ENCODE measurements at places on chromosomes 2 and 18.

- no peak for DNase-seq
These were observed 216.9 kb upstream of the TNP1 start for GRCh38 chr2:217076657-217077232.

DNA sequence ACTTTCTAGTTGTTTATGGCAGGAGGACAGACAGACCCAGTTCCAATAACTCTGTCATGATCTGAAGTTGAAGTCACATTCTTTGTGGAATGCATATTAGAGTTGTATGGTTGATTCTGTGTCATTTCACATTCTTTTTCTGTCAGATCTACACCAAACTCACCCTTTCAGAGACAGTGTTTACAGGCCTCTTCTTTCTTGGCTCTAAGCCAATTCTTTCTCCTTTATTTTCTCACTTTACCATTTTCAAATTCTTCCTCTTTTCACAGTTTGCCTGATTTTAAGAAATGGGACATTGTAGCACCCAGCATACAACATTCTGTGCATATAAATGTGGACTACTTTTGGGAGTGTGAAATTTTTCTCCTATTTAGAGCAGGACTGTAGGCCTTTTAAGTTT, 103.7 kb downstream of the CCDC85A start:
- DNase-seq, result no peak

GRCh38 chr2:96259497-96259921, 6.3 kb downstream of the TMEM127 start:
- peak; percentile 25 for DNase-seq

DNA sequence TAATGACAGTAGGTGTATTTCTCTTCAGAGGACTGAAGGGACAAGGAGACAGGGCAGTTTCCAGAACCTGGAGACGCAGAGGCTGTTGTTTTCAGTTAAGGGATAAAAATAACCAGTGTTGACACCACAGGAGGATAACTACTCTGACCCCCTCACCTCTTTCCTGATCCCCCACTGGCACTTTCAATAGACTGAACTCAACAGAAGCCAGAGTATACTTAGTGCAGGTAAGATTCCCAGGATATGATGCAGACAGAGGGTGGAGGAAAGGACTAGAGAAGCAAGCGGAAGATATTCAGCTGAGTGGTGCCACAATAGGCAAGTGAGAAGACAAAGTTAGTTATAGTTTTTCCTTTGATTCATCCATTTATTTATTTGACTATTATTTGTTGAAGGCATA, 19.8 kb downstream of the DHRS9 start:
- no peak for DNase-seq

DNA sequence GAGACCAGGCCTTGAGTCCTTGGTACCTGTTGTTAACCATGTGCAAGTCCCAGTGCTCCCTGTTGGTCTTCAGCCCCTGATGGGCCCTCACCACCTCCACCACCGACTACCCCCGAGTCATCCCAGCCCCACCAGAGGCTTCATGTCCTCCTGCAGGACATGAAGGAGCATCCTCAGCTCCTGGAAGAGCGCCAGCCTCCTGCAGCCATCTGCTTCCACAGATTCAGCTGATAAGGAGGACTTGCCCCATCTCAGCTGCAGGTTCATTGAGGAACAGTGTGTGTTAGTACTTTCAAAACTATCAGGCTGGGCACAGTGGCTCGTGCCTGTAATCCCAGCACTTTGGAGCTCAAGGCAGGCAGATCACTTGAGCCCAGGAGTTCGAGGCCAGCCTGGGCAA, 151.9 kb downstream of the ATP9B start:
- no peak for DNase-seq

- DNase-seq, result no peak
These were observed 25.4 kb upstream of the SPOPL start for GRCh38 chr2:138476186-138476585.

- no peak for DNase-seq
These were observed 22.1 kb upstream of the SERTAD2 start for GRCh38 chr2:64675860-64676259.

GRCh38 chr2:171235262-171235881, 74.7 kb upstream of the TLK1 start:
- no peak for DNase-seq

DNA sequence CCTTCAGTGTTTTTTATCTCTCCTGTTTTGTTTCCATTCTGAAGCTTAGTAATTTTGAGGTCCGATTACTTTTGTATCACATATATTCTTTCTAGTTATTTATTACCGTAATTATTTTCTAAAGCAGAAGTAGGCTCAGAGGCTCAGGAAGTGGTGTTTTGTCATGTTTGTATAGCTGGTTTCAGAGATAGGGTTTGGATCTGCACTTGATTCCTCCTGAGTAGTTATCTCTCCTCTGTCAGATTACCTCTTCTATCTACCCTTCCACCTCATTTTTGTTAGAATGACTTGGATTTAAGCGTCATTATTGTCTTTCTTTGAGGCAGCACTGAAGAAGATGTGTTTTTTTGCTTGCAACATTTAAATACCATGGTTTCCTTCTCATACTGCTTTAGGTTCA, 95.4 kb downstream of the MTA3 start:
- DNase-seq, result no peak

GRCh38 chr2:72109291-72109690, 38.4 kb downstream of the CYP26B1 start:
- DNase-seq, result no peak

- DNase-seq, result no peak
These were observed 78.1 kb downstream of the SPIRE1 start for GRCh38 chr18:12579775-12580174.

DNA sequence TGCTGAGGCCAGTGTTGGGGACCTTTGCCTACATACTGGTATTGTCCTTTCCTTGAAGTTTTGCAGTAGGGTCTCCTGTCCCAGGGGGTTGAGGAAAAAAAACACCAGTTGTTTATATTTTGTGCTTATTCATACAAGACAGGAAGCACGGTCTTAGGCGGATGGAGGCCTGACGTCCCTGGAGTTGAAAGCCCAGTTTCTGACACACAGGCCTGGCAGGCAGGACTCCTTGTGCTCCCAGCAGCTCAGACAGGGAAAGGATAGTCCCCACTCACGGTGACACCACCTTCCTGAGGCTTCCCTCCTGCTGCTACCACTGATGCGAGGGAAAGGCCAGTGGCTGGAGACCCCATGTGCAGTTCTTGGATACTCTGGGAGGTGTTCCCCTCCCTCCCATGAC, 15.5 kb upstream of the SP100 start:
- no peak for DNase-seq

GRCh38 chr2:195304310-195304709, 352.7 kb upstream of the SLC39A10 start:
- DNase-seq, result no peak

GRCh38 chr2:7887441-7887840, 794.4 kb upstream of the ID2 start:
- DNase-seq, result no peak

DNA sequence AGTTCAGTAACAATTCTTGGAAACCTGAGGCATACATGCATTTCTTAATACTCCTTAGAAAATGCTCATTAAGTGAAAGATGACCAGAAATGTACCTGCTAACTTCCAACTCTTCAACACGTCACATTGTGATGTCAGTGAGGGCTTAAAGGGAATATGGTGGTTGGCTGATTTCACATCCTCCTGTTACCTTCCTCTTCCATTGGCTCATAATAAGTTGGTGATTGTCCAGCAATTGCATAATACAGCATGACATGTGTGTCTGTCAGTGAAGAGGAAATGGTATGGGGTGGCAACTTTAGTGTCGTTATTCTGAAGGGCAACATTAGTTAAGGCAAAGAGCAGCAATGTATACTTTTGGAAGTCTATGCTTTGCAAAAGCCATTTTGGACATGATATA, 26.0 kb downstream of the PLEK start:
- no peak for DNase-seq

DNA sequence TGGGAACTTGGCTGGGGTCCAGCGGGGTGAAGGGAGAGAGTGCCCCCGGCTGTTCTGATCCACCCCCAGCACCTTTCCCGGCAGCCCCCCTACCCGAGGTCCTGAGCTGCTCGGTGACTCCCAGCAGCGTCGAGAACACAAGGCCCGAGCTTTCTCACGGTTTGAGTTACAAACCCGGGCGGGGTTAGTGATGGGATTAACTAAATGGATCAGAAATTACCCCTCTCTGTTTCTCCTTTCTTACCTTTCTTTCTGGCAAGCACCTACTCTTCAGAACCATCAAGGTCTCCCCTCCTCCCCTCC, 139.4 kb upstream of the GPC1 start:
- no peak for DNase-seq

- no peak for DNase-seq
These were observed 92.7 kb upstream of the COL3A1 start for GRCh38 chr2:188881434-188881833.
